Right renal pelvis (tissue), 4 donors: ENCODE measurements at places on chromosomes 13 and 19. TPM values are rescaled to one million over a fixed set of nuclear protein-coding genes. Genes with fewer than 3 reads are reported as not detected.

GRCh38 chr19:58170860-58171259 lies 12.0 kb upstream of the ZNF274 start:
- no peak for DNase-seq

The CCDC124 gene
- 58.1 TPM for polyA plus RNA-seq

- DNase-seq: no peak
Measured at GRCh38 chr13:80618781-80619180, 277.9 kb upstream of the SPRY2 start.

DNA sequence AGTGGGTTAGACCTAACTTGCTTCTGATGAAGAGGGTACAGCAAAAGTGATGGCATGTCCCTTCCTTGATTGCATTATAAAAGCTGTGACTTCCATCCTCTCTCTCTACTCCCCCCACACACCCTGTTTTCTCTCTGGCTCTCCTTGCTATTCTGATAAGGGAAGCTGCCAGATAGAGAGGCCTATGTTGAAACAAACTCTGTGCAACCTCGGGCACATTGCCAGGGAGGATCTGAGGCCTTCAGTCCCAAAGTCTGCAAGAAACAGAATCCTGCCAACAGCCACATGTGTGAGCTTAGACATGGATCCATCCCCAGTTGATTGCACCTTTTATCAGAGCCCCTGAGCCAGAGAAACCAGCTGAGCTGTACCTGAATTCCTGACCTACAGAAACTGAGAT lies 44.8 kb upstream of the ARGLU1 start:
- no peak for DNase-seq

- DNase-seq: no peak
Measured at GRCh38 chr13:28490061-28490460, 4.9 kb downstream of the FLT1 start.

The ZNF560 gene
- polyA plus RNA-seq: 0.43 TPM

- no peak for DNase-seq
Measured at GRCh38 chr19:4891066-4891465, 11.6 kb downstream of the ARRDC5 start.

The ATP4B gene
- polyA plus RNA-seq: 0.23 TPM

The TEX29 gene
- 0.35 TPM for polyA plus RNA-seq

The UBE2L5 gene
- 0.30 TPM for polyA plus RNA-seq

- peak; percentile 49 for DNase-seq
Measured at GRCh38 chr19:33797802-33798671, 1.4 kb downstream of the KCTD15 start.

- no peak for DNase-seq
Measured at GRCh38 chr19:17863520-17864182, 3.9 kb downstream of the RPL18A start.
